GDM1 (cell line): ENCODE measurements at places on chromosomes 2 and 18.

- DNase-seq = no peak
Observed at GRCh38 chr2:38704664-38705063, 38.8 kb downstream of the GALM start.

DNA sequence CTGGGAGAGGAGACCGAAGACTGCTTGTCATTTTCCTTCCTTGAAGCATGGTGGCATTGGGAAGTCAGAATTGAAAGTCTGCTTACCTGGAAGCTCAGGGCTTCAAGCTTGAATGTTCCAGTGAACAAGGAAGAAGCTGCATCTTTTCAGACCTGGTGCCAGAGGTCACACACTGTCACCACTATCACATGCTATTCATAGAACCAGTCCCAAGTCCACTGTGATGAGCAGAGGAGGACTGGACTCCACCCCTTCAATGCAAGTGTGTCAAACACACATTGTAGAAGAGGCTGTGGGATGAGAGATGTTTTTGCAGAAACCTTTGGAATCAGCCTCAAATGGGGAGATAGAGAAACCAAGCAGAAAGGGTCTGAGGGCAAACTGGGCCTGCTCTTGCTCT lies 81.4 kb downstream of the LYPD1 start:
- no peak for DNase-seq

DNA sequence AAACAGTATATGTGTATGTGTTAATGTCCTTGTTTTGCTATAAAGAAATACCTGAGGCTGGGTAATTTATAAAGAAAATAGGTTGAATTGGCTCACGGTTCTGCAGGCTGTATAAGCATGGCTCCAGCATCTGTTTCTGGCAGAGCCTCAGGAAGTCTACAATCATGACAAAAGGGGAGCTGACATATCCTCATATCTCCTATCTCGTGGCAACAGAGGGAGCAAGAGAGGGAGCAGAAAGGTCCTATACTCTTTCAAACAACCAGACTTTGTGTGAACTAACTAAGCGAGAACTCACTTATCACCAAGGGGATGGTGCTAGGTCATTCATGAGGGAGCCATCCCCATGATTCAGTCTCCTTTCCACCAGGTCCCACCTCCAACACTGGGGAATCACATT lies 13.0 kb downstream of the CALCRL start:
- DNase-seq = no peak

DNA sequence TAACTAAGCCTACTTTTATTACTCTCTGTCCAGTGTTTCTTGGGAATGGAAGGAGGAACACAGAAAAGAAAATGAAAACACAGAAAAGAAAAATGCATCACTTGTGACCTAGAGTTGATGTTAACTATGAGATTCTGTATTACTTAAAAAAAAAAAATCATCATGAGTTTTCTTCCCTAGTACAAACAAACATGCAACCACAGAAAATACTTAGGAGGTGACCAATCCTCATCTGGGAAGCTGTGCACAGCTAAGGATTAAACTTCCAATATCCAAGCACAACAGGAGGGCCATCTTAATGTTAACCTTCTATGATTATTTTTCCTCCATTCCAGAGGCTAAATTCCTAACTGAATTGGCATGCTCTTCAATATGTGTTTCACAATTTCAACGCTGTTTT lies 1140.4 kb downstream of the LRP1B start:
- DNase-seq = no peak

DNA sequence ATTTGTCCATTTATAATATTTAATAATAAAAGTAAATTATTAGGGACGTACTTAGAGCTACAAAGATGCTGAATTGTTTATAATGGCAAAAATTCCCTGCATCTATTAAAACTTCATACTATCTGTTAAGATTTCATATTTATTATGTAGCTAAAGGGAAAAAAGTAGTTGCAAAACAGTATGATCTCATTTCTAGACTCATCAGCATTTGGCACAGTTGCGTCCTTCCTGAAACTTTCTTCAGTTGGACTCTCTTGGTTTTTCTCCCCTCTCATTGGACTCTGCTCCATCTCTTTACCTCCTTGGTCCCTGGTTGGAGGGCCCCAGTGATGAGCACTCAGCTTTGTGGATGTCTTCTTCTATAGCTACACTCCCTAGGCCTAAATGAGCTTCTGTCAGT lies 99.6 kb downstream of the TMEM247 start:
- DNase-seq = no peak

GRCh38 chr18:46296656-46297055 lies 192.5 kb downstream of the HAUS1 start:
- no peak for DNase-seq

DNA sequence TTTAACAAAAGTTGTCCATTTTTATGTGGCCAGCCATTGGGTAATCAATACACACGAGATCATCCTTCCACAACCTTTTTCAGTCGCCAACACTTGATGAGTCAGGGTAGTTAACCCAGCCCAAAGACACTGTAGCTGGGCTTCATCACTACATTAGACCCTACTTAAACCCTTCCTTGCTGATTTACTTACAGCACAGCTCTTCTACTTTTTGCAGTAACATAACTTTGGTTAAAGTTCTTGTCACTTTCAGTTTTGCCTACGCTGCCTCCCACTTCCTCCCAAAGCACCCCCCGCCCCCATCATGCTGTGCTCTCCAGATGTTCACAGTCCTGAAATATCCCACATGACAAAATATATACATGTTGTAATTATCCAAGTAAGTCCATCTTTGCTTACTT lies 103.6 kb downstream of the CDK15 start:
- no peak for DNase-seq

- peak; percentile 64 for DNase-seq
Observed at GRCh38 chr2:62586981-62587380, 81.0 kb upstream of the TMEM17 start.

DNA sequence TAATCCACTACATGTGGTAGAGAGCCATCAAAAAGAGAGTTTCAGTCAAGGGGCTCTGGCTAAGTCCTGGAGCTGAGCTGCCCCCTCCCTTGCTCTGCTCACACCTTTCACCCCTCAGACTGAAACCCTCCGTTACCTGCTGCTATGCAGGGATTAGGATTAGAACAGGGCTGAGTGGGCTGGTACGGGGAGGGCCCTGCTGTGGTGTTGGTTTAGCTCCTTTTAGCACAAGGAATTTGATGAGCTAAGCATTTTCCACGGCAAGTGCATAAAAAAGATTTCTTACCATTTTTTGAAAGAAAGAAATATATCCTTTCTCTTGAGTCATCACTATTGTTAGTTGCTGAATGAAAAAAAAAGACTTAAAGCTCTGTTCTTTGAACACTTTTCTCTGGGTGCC lies 46.3 kb downstream of the TCF7L1 start:
- DNase-seq = no peak

DNA sequence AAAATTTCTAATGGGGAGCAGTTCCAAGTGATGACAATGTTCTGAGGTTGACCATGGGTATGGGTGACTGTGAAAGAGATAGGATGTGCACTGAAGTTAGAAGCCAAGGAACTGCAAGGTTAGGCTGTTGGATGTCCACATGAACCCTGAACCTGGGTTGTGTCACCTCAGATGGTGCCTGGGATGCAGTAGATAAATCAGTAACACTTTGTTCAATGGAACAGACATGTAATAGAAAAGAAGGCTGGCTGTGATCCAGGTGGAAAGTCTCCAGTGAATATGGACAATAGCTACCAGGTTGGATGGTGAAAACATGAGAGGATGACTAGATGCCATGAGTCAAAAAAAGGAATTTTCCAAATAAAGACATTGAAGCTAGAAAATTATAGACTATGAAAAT lies 131.4 kb downstream of the TRABD2A start:
- no peak for DNase-seq

DNA sequence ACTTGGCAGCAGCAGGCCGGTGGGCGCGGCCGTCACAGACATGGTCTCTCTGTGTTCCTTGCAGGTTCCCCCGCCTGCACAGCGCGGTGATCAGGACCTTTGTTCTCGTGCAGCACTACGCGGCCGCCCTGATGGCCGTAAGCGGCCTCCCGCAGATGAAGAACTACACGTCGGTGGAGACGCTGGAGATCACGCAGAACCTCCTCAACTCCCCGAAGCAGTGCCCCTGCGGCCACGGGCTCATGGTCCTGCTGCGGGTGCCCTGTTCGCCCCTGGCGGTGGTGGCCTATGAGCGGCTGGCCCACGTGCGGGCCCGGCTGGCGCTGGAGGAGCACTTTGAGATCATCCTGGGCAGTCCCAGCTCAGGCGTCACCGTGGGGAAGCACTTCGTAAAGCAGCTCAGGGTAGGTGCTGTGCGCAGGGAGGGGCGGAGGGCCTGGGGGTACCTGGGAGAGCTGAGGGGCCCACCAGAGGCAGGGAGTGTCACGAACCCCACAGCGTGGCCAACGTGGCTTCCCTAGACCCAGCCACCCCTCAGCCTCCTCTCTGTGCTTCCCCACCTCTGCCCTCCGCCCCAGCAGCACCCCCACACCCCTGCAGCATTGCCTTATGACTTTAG lies 59.3 kb downstream of the NTSR2 start:
- DNase-seq = no peak

DNA sequence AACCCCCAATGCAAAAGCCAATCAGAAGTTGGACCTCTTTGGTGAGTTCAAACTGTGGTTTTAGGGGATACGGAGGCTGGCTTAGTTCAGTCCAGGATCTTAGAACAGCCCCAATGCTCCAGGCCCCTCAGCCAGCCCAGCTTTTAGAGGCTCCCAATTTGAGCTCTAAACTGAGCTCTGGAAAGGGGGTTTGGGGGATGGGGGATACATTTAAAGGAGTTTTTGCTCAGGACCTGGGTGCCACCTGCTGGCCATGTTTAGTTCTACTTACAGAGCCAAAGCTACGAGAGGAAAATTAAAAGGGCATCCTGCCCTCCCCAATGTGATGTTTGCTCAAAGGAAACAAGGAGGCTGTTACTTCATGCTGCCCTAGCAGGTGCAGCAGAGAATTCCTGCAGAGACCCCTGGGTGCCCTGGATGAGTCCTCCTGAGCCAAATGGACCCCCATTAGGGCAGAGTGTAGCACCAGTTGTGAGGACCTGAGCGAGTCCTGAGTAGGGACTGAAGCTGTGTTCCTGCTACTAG lies 15.9 kb upstream of the TMEM214 start:
- peak; percentile 26 for DNase-seq

DNA sequence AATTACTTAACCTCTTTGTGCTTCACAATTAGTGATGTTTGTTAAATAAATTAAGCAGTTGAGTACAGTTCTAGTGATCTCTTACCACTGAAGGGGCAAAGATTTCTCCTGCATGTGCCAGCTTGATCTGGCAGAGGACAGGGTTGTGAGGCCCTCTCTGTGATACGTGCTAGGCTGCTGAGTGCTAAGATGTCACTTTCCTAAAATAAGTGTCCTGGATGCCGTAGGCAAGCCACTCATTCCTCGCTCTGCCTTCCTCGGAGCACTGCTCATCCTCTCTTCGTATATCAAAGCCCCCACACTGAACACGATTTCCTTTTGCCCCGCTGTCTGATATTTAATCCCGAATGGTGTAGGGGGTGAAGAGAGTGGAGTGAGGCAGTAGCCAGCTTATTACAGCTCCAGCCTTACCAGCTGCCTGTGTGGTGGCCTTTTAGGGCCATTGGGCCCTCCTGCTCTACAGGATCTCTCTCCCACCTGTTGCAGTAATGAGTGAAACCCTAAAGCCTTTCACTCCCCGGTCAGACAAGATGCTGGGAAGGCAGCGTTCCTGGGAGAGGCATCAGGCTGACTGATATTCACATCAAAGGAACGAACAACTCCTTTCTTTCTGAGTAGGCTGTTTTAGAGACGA lies 40.5 kb downstream of the PTPRM start:
- no peak for DNase-seq

- DNase-seq = no peak
Observed at GRCh38 chr2:214378455-214379103, 32.3 kb upstream of the VWC2L start.
